Lower lobe of right lung (tissue), 2 donors: ENCODE measurements at places on chromosomes 3 and 15. TPM values are rescaled to one million over a fixed set of nuclear protein-coding genes. Genes with fewer than 3 reads are reported as not detected.

Gene XIRP1
- not detected for total RNA-seq

Gene SKOR1
- total RNA-seq = 0.41 TPM

DNA sequence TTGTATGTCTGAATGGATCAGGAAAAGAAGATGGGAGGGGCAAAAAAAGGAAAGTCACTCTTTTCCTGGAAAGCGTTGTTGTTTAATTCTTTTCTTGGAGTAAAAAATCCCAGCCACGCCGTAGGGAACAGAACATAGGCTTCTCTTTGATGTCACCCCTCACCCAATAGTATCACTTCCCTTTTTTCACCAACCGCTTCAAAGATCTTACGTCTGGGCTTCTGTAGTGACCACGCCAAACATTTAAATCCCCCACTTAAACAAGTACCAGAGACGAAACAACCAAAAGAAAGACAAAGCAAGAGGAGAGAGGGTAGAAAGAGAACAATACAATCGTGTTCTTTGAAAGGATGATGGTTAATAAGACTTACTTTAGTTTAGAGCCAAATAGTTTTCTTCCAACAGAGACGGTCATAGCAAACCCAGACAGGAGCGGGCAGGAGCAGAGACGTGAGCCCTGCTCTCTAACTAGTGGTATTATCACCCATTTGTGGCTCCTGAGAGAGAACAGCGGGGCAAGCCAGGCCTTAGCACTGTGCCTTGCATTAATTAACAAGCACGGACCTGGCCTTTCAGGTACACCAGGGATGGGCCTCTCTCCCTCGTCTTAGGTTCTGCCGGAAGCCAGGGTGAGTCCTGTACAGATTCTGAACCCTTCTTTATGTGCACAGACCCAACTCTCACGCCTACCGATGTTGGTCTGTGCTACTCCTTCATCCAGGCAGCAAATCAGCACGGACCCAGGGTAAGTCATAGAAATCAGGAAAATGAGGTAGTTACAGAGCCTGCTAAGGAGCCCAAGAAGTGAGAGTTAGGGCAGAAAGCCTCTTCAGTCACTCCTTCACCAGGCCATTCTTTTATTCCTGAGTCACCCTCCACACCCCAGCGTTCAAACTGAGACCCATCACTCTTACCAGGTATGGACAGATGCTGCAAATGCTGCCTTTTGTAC, 28.2 kb upstream of the BCL6 start:
- DNase-seq = no peak
- H3K27me3 ChIP-seq = no peaks in the 10 kb centered on the region
- H3K4me3 ChIP-seq = no peak overlapping the region
- H3K27ac ChIP-seq = peak overlapping the region; percentile 37
- H3K36me3 ChIP-seq = no peaks in the 10 kb centered on the region

DNA sequence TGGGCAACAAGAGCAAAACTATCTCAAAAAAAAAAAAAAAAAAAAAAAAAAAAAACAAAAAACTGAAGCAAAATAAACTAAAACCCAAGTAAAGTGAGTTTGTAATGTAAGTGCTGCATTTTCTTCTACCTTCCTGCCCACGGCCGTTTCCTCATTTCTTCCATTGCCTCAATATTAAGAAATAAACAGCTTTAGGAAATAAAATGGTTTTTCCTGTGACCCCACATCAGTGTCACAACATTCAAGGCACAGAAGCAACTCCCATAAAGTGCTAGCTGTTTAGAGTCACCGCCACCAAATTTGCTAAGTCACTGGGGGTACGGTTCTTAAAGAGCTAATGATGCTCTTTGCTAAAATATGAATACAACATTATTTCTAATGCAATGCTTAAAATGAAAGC, 3.3 kb downstream of the PKM start:
- peaks cover 63% of the 10 kb centered on the region for H3K4me1 ChIP-seq
- peak overlapping the region; percentile 99 for H3K4me3 ChIP-seq
- H3K27me3 ChIP-seq = no peaks in the 10 kb centered on the region
- no peak for DNase-seq
- H3K27ac ChIP-seq = peak overlapping the region; percentile 96

DNA sequence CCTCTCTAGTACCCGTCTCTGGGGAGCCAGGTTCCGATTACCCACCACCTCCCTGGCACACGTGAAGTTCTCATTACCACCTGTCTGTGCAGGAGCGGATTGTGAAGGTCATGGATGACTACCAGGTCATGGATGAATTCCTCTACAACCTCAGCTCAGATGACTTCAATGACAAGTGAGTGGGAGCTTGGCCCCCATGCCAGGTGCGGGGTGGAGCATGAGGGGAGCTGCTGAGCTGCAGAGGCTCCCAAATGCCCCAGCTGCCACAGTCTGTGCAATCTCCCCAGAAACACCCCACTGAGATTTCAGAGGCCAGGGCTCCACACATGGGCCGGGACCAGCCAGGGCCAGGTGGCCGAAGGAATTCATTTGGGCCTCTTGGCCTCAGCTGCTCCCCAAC, 34.3 kb downstream of the DNAH1 start:
- peak; percentile 18 for DNase-seq
- peaks cover 67% of the 10 kb centered on the region for H3K36me3 ChIP-seq
- no peaks in the 10 kb centered on the region for H3K4me1 ChIP-seq
- no peaks in the 10 kb centered on the region for H3K27me3 ChIP-seq

DNA sequence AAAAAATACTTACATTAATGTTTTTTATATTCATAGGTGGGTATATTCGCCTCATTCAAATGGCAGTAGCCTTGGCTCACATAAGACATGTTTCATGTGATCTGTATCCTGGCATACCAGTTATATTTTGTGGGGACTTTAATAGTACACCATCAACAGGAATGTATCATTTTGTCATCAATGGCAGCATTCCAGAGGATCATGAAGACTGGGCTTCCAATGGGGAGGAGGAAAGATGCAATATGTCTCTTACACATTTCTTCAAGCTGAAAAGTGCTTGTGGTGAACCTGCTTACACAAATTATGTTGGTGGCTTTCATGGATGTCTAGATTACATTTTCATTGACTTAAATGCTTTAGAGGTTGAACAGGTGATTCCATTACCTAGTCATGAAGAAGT, 3.5 kb downstream of the PDE12 start:
- H3K4me1 ChIP-seq = peaks cover 36% of the 10 kb centered on the region
- H3K4me3 ChIP-seq = no peak overlapping the region
- H3K36me3 ChIP-seq = peaks cover 48% of the 10 kb centered on the region
- H3K27ac ChIP-seq = no peak overlapping the region

- no peaks in the 10 kb centered on the region for H3K4me1 ChIP-seq
- H3K27me3 ChIP-seq = no peaks in the 10 kb centered on the region
- H3K4me3 ChIP-seq = no peak overlapping the region
- peak; percentile 71 for DNase-seq
- H3K27ac ChIP-seq = no peak overlapping the region
- H3K36me3 ChIP-seq = no peaks in the 10 kb centered on the region
Measured at GRCh38 chr3:22988566-22988965, 214.6 kb upstream of the UBE2E2 start.

- DNase-seq = no peak
- no peaks in the 10 kb centered on the region for H3K36me3 ChIP-seq
- H3K27ac ChIP-seq = peak overlapping the region; percentile 6
Measured at GRCh38 chr15:99568625-99569352, 3.0 kb downstream of the MEF2A start.

DNA sequence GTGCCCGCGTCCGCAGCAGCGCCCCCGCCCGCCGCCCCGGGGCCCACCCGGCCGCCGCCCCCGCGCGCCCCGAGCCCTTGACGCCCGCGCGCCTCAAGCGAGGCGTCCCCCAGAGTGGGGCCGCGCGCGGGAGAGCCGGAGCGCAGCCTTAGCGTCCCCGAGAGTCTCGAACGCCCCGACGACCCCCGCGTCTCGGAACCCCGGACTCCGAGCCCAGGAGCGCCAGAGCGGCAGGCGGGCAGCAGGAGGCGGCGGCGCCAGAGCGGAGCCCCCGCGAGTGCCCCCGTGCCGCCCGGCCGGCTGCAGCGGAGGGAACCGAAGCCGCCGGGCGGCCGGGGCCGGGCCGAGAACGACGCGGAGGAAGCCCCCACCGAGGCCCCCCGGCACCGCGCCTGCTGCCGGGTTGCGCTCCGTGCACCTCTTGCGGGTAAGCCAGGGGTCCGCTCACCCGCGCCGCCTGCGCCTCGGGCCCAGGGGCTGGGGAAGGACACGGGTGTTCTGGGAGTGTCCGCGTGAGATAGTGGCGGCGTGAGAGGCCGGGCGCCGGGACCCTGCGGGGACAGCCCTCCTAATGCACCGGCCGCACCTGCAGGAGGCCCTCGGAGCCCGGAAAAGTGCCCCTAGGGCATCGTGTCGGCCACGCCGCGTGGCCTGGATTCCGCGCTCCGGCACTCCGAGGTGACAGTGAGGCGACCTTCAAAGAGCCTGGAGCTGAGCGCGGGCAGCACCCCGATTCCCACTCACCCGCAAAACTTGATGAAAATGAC, 52.0 kb upstream of the ULK4 start:
- DNase-seq = peak; percentile 69
- H3K27ac ChIP-seq = peak overlapping the region; percentile 93
- H3K4me1 ChIP-seq = peaks cover 52% of the 10 kb centered on the region
- no peaks in the 10 kb centered on the region for H3K27me3 ChIP-seq
